ENCODE measurements at places on chromosomes 1 and 21. TPM values are rescaled to one million over a fixed set of nuclear protein-coding genes. Genes with fewer than 3 reads are reported as not detected.

IRF6 gene
- total RNA-seq: 21.2 TPM

AK5 gene
- 1.7 TPM for total RNA-seq

PTPN22 gene
- total RNA-seq: 1.3 TPM

- H3K27ac ChIP-seq: no peak overlapping the region
- H3K4me1 ChIP-seq: no peaks in the 10 kb centered on the region
- no peak for DNase-seq
- no peak overlapping the region for H3K4me3 ChIP-seq
Measured at GRCh38 chr1:238248356-238248755, 357.6 kb upstream of the ZP4 start.
